ENCODE measurements at places on chromosomes 7 and 10. TPM values are rescaled to one million over a fixed set of nuclear protein-coding genes. Genes with fewer than 3 reads are reported as not detected.
A peak's percentile ranks its signal among the peaks of the same experiment; 100 is the strongest.

- H3K4me3 ChIP-seq = no peak overlapping the region
- H3K4me1 ChIP-seq = no peaks in the 10 kb centered on the region
- H3K27me3 ChIP-seq = no peaks in the 10 kb centered on the region
- no peak for DNase-seq
- no peak overlapping the region for H3K27ac ChIP-seq
- H3K36me3 ChIP-seq = no peaks in the 10 kb centered on the region
Measured at GRCh38 chr7:155893664-155894063, 81.4 kb upstream of the SHH start.

- peaks cover 2% of the 10 kb centered on the region for H3K27me3 ChIP-seq
Measured at GRCh38 chr7:117238472-117238871, 84.4 kb downstream of the WNT2 start.

DNA sequence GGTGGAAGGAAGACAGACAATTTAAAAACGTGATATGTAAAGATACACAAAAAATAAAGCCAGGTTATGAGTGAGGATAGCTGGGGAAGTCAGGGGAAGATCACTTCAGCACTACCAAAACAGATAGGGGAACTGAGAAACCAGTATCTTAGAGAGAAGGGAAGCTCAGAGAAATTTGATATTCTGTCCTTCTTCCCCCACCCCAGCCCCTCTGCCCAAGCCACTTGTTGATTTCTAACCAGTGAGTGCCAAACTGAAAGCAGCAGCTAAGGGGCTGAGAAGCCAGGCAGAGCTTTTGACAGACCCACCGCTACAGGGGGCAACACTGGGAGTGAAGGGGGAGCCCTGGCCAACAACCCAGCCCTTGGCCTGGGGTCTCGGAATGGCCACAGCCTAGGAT lies 9.1 kb upstream of the SLC29A3 start:
- H3K27ac ChIP-seq = no peak overlapping the region
- H3K36me3 ChIP-seq = no peaks in the 10 kb centered on the region
- no peaks in the 10 kb centered on the region for H3K27me3 ChIP-seq
- no peaks in the 10 kb centered on the region for H3K4me1 ChIP-seq
- H3K4me3 ChIP-seq = no peak overlapping the region

DNA sequence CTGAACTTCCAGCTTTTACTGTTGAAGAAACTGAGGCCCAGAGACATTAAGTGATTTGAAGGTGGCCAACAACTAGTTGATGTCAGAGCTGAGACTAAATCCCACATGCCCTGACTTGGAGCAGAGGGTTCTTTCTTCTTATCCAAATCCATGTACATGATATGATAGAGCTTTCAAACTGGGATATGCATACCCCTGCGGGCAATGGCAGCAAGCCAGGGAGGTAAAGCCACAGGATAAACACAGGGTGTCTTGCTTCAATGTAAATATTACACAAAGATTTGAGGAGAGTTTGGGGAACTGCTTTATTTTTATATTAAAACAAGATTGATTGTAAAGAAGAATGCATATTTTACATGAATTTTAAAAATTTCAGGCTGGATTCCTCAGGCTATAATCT lies 2.3 kb upstream of the LRRC72 start:
- no peaks in the 10 kb centered on the region for H3K36me3 ChIP-seq
- no peaks in the 10 kb centered on the region for H3K4me1 ChIP-seq
- no peak overlapping the region for H3K27ac ChIP-seq
- H3K4me3 ChIP-seq = no peak overlapping the region
- H3K27me3 ChIP-seq = no peaks in the 10 kb centered on the region
- DNase-seq = no peak

- H3K4me3 ChIP-seq = no peak overlapping the region
- H3K4me1 ChIP-seq = no peaks in the 10 kb centered on the region
- no peak overlapping the region for H3K27ac ChIP-seq
- no peak for DNase-seq
- H3K27me3 ChIP-seq = no peaks in the 10 kb centered on the region
- H3K36me3 ChIP-seq = no peaks in the 10 kb centered on the region
Measured at GRCh38 chr10:95831076-95831475, 75.1 kb downstream of the ENTPD1 start.

DNA sequence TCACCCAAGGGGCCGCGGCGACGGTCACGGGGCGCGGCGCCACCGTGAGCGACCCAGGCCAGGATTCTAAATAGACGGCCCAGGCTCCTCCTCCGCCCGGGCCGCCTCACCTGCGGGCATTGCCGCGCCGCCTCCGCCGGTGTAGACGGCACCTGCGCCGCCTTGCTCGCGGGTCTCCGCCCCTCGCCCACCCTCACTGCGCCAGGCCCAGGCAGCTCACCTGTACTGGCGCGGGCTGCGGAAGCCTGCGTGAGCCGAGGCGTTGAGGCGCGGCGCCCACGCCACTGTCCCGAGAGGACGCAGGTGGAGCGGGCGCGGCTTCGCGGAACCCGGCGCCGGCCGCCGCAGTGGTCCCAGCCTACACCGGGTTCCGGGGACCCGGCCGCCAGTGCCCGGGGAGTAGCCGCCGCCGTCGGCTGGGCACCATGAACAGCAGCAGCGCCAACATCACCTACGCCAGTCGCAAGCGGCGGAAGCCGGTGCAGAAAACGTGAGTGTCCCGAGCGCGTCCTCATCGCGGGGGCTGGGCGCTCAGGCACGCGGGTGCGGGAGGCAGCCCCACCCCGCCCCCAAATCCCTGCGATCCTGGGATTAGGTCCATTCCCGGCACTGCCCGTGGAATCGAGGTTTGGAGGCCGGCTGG lies 509 bp downstream of the AHR start:
- peak overlapping the region; percentile 93 for H3K4me3 ChIP-seq
- H3K27me3 ChIP-seq = no peaks in the 10 kb centered on the region
- peak; percentile 56 for DNase-seq
- no peaks in the 10 kb centered on the region for H3K36me3 ChIP-seq
- peaks cover 2% of the 10 kb centered on the region for H3K4me1 ChIP-seq
- peak overlapping the region; percentile 95 for H3K27ac ChIP-seq

GRCh38 chr7:68014031-68014736 lies 1017.6 kb downstream of the TYW1 start:
- no peaks in the 10 kb centered on the region for H3K27me3 ChIP-seq
- no peak overlapping the region for H3K27ac ChIP-seq
- DNase-seq = no peak

GRCh38 chr10:6008497-6009142 lies 31.3 kb upstream of the IL15RA start:
- DNase-seq = no peak
- no peaks in the 10 kb centered on the region for H3K27me3 ChIP-seq
- H3K4me3 ChIP-seq = no peak overlapping the region
- no peaks in the 10 kb centered on the region for H3K4me1 ChIP-seq

DNA sequence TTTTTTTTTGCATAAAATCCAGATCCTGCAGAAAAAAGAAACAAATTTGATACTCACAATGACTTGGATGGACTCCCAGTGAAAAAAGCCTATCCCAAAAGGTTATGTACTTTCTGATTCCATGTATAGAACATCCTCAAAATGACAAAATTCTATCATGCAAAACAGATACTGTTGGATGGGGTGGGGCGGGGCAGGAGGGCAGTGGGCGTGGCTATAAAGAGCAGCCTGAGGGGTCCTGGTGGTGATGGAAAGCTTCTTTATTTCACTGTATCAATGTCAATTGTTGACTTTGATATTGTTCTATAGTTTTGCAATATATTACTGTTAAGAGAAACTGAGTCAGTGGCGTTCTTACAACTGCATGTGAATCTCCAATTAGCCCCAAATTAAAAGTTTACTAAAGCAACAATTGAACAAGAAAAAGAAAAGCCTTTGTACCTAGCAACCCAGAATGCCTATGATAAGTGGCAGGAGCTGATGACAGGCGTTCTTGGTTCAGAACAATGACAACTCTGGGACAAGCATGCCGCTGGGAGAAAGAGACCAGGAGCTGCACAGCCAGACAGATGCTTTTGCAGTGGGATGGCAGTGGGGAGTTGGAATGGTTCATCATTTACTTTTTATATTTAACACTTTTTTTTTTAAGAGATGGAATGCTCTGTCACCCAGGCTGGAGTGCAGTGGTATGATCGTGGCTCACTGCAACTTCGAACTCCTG lies 101.9 kb downstream of the LHPP start:
- no peak overlapping the region for H3K4me3 ChIP-seq
- H3K4me1 ChIP-seq = no peaks in the 10 kb centered on the region
- DNase-seq = no peak

DNA sequence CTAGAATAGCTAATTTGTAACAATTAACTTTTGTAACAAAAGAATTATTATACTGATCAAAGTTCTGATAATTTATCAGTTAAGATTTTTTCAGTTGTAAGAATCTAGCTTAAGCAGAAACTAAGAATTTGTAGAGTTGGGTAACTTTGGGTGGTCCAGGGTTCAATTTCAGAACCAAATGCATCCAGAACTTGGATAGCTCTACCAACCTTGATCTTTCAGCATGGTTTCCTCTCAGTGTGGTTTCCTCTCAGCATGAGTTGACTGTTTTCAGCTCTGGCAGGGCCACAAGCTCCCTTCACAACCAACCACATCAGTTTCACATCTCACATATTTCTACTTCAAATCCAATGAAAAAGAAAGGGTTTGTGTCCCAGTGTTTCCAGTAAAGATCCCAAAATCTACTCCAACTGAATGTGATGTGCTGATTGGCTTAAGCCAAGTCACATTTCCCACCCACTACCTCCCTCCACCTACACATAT lies 3.3 kb upstream of the FAS start:
- no peak for DNase-seq
- H3K4me1 ChIP-seq = peaks cover 10% of the 10 kb centered on the region

DNA sequence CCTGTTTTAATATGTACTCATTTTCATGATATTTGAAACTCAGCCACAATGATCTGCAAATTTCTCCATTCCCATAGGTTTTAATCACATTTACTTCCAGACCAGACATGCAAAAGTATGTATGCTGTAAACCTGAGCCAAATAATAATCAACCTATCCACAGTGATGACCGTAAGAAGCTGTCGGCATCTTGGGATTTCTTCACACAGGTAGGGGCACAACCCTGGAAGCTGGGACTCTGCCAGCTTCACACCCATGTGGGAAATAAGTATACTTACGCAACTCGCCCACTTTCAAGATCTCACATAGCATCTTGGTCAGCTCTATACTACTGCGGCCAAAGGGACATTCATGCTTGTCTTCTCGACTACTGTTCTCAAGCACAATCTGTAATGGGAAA lies 352.3 kb downstream of the ELMO1 start:
- no peaks in the 10 kb centered on the region for H3K27me3 ChIP-seq
- H3K4me1 ChIP-seq = peaks cover 2% of the 10 kb centered on the region
- H3K27ac ChIP-seq = no peak overlapping the region
- no peak for DNase-seq
- H3K36me3 ChIP-seq = no peaks in the 10 kb centered on the region

DNA sequence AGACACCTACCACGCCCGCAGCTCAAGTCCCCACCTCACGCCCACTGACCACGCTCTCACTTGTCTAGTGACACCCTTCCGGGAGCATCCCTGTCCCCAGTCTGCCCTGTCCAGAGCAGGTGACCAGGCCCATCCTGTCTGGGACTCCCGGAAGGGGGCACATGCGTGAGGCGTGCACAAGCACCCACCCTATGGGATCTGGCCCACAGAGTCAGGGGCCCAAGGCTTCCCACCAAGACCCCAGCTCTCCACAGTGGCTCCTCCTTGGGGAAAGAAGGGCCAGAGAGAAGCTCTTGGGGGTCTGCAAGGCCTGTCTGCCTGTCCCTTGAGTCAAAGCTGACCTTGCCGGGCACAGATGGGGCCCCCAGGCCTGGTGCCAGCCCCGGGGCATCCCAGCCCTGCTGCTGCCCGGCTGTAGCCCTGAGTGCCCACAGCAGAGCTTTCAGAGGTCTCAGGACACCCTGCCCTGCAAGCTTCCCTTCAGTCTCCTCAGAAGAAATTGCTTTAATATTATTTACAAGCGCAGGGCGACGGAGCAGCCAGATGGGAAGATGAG lies 195.0 kb downstream of the ELFN1 start:
- no peaks in the 10 kb centered on the region for H3K4me1 ChIP-seq
- H3K27ac ChIP-seq = no peak overlapping the region
- no peak for DNase-seq
- H3K4me3 ChIP-seq = no peak overlapping the region

DNA sequence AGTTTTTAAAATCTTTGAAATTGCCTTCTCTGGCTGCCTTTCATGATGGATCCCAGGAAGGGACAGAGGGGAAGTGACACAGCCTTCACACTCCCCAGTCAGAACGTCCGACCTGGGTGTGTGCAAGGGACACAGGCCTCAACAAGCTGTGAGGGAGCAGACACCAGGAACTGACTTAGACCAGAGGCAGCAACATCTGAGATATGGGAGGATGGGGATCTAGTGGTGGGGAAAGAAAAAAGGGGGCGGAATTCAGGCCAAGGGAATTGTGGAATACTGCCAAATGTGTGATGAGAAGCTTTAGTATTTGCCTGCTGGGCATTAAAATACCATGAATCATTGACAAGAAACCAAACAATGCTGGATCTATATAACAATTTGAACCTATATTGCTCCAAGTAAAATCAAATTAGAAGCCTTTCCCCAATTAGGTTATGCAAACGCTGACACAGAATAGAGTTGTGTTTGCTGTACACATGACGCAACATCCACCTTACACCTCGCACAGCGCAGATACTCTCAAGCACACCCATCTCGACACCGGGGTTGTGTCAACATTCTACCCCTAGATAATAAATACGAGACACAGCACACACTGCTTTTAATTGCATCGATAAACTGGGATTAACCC lies 17.2 kb upstream of the MNX1 start:
- H3K4me3 ChIP-seq = no peak overlapping the region
- no peaks in the 10 kb centered on the region for H3K4me1 ChIP-seq
- no peaks in the 10 kb centered on the region for H3K36me3 ChIP-seq
- DNase-seq = no peak
- H3K27me3 ChIP-seq = peaks cover 17% of the 10 kb centered on the region
- no peak overlapping the region for H3K27ac ChIP-seq

DNA sequence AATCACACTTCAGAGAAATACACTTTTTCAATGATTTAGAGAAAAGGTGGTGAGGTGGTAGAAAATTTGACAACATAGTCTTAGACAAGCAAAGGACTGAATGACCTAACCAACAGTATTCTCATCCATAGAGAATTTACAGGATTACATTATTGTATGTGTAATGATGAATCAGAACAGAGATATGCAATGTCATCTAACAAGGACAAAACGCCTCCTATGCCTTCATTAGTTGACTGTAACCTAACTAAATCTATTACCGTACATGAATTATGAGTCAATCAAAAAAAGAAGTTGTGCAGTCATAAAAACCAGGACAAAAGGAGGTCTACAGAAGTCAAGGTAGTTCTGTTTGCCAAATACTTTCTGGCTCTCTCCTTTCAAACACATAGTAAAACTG lies 66.5 kb downstream of the RAB11FIP2 start:
- H3K27ac ChIP-seq = no peak overlapping the region
- H3K4me1 ChIP-seq = no peaks in the 10 kb centered on the region
- no peak for DNase-seq
- H3K36me3 ChIP-seq = no peaks in the 10 kb centered on the region
- no peaks in the 10 kb centered on the region for H3K27me3 ChIP-seq

- H3K36me3 ChIP-seq = peaks cover 71% of the 10 kb centered on the region
- H3K27ac ChIP-seq = no peak overlapping the region
- H3K4me1 ChIP-seq = peaks cover 25% of the 10 kb centered on the region
Measured at GRCh38 chr10:125025341-125025740, 83.4 kb downstream of the ZRANB1 start.

Gene KLF14
- polyA plus RNA-seq = not detected

- DNase-seq = no peak
- H3K36me3 ChIP-seq = no peaks in the 10 kb centered on the region
- no peak overlapping the region for H3K4me3 ChIP-seq
- no peak overlapping the region for H3K27ac ChIP-seq
Measured at GRCh38 chr7:106282390-106282789, 2.4 kb downstream of the NAMPT start.

Gene CHRM2
- 0.71 TPM for polyA plus RNA-seq
